ENCODE measurements at places on chromosomes 16 and 17.

GRCh38 chr17:81860756-81861568, 627 bp upstream of the P4HB start:
- peak; percentile 100 for DNase-seq

DNA sequence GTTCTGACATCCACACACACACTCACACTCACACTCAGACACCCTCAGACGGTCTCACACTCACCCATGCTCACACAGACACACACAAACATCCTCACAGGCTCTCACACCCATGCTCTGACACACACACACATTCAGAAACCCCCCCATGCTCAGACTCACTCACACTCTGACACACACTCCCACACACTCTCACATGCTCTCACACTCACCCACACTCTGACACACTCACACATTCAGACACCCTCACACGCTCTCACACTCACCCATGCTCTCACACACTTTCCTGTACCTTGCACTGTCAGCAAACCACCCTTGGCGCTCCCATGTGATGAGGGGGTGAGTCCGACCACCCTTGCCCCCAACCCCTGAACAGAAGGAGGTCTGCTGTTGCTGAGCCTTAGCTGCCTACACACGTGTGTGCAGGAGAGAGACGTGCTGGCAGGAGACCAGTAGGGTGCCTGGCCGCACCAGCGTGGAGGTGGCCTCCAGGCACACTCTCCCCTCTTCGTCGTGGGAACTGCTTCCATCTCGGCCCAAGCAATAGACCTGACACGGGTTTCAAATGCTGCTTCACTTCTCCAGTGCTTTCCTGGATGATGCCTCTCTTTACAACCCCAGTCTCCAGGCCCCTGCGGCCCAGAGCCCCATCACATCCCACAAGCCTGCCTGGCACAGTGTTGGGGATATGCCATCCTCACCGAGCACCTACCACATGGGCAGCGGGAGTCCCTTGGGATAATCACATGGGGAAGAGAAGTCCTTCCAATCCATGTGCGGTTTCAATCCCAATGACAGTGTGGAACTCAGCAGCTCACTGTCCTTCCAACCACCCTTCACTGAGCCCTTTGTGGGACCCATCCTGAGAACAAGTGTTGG, 267.8 kb upstream of the FOXF1 start:
- DNase-seq: no peak

- DNase-seq: no peak
Observed at GRCh38 chr16:58709333-58709732, 24.8 kb upstream of the SLC38A7 start.

DNA sequence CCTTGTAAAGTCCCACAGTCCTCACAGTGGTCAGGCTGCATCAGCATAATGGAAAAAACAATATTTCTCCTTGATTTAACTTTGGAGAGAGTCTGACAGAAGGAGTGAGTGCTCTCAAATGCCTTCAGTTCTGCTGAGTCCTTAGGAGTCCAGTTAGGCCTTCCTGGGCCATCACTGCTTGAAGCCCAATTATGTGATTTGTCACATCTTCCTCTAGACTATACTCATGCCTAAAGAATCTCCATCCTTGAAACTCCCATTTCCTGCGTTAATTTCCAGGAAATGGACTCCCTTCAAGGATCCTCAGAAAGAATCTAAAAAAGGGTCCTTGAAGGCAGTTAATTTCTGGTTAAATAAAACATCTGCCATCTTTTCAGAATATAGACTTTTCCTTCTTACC, 52.8 kb downstream of the SLFN5 start:
- no peak for DNase-seq

GRCh38 chr17:16371742-16372141, 9.1 kb upstream of the UBB start:
- DNase-seq: peak; percentile 66

GRCh38 chr17:15038656-15039055, 226.5 kb downstream of the PMP22 start:
- DNase-seq: no peak

- no peak for DNase-seq
Observed at GRCh38 chr17:49987290-49987585, 7.8 kb downstream of the DLX3 start.

DNA sequence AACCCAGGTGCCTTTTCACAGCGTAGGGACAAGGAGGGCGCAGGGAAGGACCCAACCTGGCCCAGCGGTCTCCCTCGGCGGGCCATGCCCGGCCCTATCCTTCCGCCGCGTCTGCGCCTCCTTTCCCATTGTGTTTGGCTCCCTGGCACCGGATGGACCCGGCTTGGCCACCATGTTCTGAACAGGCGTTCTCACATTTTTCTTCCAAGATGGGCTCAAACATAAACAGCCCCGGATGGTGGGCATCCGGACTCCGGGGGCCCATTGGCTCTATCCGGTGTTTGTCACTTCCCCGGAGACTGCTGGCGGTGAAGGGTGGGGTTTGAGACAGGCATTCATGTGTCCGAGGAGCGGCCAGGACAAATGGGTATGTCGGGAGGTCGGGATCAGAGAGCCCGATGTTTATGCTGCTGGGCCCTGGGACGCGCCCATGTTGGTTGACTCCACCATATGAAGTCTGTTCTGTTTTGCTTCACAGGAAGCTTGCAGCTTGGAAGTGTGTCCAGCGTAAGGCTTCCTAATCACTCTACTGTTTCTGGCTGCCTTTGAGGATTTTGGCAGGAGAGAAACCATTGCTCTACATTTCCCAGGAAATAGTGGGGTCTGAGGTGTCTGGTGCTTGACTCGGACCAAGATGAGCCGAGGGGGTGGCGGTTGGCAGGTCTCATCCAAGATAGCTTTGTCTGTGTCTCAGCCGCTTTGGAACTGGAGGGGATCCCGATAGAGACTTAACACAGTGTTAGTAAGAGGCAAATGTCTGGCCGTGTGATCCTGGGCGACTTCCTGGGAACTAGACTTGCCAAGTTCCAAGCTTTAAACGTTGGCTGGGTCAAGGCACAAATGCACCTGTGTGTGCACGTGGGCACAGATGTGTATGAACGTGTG, 188.3 kb downstream of the IRF8 start:
- DNase-seq: no peak

- no peak for DNase-seq
Observed at GRCh38 chr16:3474136-3474779, 21.0 kb downstream of the C16orf90 start.

DNA sequence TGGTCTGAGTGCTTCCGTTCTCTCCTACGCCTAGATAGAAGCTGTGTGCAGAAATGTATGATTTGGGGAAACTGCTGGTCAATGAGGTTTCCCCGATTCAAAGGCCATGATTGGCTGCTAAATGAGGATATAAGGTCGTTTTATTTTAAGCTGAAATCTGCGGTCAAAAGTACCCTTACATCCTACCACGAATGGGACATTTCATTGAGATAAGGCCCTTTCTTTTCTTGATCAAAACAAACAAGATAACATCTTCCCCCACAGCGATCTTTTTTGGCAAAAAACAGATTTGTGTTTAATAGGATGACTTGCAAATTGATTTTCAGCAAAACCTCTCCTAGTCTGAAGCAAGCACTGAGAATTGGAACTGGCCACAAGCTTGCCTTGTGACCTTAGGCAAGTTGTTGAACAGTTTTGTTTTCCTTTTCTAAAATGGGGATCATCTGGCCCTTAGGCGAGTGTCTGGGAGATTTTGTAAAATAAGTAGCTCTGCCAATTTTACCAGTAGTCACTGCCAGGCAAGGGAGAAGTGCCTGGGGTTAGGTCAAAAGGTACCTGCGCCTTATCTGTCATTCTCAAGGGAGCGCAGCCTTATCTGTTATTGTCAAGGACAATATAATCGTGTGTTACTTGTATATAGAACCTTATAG, 635 bp downstream of the SCPEP1 start:
- peak; percentile 56 for DNase-seq

- DNase-seq: no peak
Observed at GRCh38 chr16:89020068-89020924, 43.3 kb upstream of the CBFA2T3 start.

DNA sequence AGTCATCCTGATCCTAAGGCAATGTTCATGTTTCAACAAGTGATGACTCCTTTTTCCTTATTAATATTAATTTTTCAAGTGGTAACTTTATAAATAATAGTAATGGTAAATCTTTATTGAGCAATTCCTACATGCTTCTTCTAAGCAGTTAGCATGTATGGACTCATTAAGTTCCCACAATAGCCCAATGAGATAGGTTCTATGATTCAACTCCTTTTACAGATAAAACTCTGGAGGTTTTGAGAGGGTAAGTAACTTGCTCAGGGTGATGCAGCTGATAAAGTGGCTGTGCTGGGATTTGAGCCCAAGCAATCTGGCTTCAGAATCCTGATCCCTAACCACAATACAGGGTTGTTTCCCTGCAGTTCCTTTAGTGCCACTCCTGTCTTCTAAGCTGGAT, 25.3 kb downstream of the SLC47A1 start:
- no peak for DNase-seq

- DNase-seq: no peak
Observed at GRCh38 chr17:57104461-57105175, 19.6 kb downstream of the AKAP1 start.

GRCh38 chr17:80902197-80902962, 89.3 kb upstream of the CHMP6 start:
- DNase-seq: no peak

DNA sequence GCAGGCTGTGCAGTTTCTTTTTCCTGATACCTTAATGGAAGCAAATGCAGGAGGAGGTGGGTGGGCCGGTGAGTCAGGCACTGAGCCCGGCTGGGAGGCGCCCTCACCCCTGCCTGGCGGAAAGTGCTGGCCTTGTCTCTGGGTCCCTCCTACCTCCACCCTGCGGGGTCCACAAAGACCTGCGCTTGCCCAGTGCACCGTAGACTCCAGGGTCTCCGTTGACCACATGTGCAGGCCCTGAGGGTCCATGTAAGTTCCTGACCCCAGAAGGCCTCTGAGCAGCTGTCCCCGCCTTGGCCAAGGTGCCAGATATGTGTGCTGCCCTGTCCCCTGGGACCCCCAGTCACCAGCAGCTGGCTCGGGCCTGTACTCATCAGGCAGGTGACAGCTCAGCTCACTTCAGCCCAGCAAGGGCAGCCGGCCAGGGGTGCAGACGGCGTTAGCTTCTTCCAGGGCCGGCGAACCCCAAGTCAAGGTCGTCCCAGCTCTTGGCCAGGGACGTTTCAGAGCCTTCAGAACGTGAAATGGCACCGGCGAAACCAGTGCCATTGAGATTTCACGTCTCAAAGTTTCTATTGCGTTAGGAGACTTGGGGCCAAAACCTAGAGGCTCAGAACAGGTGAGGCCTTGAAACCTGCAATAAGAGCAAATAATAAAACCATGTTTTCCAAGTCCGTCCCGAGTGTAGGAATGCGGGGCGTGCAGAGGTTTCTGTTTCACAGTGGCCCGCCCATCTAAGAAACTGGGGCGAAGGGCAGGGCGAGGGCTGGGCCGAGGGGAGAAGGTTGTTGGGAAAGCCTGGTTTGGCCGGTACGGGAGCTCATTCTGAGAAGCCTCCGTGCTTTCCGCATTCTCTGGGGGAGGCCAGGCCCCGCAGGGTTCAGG, 12.1 kb downstream of the METRNL start:
- no peak for DNase-seq

- peak; percentile 44 for DNase-seq
Observed at GRCh38 chr16:11219178-11219577, 36.8 kb downstream of the SOCS1 start.

GRCh38 chr16:23943604-23944003, 107.8 kb downstream of the PRKCB start:
- no peak for DNase-seq

Data from suppressor macrophage (primary cell).